ENCODE measurements at places on chromosomes 6 and 20.

- no peak for DNase-seq
Observed at GRCh38 chr6:150573041-150573681, 26.5 kb upstream of the PLEKHG1 start.

DNA sequence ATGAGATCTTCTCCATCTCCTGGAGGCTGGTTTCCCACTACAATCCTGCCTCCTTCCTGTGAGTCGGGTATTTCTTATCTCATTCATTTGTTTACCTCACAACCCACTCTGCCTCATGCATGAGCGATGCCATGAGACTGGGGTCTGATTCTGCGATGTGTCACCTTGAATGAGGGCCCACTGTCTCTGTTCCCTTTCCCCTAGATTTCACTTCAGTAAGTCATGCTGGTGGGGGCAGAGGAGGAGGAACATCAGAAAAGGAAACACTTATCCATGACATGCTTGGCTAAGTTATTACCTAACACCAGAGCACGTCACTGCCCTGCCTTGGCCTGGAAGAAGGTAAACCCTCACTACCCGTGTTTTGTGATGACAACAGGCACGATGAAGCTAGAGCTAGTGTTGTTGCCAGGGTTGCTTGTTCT is 337.4 kb upstream of the PRDM1 start:
- no peak for DNase-seq

DNA sequence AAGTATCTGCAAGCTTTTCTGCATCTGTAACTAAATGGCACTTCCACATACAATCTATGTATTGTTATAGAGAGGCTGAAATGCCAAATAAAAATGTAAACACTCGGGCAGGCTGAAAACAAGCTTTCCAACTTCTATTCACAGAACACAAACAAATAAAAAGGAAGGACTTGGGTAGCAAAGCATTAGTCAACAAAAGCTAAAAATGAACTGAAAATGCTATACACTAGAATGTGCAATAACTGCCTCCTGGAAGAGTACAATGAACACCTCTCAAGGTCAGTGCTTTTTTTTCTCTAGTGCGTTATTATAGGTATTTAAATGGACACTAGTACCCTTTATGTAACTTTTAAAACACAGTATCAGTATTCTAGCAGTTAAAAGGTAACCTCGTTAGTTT is 31.4 kb downstream of the STK38 start:
- no peak for DNase-seq

DNA sequence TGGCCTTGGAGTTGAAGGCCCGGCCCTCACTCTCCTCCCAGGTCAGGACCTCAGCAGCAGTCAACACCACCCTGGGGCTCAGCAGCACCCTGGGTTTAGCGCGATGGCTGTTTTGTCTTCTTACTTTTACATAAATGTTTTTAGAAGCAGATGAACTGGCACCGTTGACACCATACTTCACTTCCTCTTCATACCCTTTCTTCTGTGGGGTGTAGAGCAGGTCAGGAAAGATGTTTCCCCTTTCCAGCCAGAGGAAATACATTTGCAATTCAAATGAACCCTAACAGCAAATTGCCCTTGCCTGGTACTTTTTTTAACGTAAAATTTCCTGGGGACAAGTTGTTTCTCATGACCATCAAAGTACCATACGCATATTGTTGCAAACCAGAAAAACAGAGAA is 54.7 kb upstream of the SNX9 start:
- DNase-seq: no peak

DNA sequence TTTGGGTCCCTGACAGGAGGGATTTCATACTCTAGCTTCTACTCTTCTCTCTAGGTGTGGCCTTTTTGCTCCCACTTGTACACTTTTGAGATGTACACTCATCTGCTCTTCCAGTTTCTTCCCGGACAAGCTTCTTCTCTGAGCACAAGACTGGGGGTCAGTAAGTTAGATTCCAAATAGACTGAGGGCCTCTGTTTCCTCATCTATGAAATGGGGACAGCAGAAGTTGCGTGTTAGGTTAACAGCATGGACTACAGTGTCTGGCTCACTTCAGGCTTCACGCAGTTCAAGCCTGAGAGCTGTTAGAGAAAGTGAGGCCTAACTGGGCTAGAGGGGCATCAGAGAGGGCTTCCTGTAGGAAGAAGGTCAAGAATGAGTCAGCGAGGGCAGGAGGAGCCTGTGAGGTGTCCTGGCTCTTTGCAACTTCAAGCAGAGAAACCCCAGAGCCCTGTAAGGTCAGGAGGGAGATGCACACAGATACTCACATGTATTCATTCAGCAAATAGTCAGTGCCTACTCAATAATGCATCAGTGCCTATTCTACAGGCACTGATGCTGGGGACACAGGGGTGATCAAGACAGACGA is 20.6 kb downstream of the XKR7 start:
- DNase-seq: no peak

DNA sequence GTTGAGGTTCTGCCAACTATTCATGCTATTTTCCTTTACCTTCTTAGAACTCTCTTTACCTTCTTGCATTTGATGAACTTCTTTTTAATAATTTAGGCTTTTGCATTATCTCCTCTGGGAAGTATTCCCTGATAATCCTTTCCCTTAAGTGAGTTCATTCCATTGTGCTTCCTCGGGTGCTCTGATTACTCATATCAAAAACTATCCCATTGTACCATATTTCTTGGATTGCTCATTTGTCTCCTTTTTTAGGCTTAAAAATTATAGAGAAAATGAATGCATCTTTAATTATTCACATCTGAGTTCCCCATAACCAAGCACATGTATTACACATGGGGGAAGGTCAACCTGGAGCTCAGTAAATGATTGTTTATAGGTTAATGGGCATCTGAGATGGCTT is 2.5 kb downstream of the CALHM4 start:
- no peak for DNase-seq

- DNase-seq: no peak
Observed at GRCh38 chr6:143236151-143236798, 175.6 kb downstream of the AIG1 start.

DNA sequence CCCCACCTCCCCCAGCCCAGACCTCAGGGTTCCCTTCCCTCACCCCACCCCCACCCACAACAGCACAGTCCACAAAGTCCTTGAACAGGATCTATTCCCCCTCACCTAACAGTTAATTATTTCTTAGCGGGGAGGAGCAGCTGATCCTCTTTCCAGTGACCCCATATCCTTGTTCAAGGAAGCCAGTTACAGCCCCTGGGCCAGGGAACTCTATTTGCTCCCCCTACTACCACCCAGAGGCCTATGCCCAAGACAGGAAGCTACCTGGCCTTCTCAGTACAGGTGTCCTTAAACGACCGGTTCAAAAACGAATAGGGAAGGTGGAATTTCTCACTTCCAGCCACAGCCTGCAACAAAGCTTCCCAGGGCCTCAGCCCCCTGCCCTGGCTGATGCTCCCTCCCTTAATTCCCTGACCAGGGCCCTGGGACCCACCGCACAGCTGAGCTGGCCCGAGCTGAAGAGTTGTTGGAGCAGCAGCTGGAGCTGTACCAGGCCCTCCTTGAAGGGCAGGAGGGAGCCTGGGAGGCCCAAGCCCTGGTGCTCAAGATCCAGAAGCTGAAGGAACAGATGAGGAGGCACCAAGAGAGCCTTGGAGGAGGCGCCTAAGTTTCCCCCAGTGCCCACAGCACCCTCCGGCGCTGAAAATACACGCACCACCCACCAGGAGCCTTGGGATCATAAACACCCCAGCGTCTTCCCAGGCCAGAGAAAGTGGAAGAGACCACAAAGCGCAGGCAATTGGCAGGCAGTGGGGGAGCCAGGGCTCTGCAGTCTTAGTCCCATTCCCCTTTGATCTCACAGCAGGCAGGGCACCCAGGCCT is 778 bp downstream of the MCCD1 start:
- no peak for DNase-seq

GRCh38 chr6:106564476-106564875 is 64.8 kb downstream of the RTN4IP1 start:
- no peak for DNase-seq

DNA sequence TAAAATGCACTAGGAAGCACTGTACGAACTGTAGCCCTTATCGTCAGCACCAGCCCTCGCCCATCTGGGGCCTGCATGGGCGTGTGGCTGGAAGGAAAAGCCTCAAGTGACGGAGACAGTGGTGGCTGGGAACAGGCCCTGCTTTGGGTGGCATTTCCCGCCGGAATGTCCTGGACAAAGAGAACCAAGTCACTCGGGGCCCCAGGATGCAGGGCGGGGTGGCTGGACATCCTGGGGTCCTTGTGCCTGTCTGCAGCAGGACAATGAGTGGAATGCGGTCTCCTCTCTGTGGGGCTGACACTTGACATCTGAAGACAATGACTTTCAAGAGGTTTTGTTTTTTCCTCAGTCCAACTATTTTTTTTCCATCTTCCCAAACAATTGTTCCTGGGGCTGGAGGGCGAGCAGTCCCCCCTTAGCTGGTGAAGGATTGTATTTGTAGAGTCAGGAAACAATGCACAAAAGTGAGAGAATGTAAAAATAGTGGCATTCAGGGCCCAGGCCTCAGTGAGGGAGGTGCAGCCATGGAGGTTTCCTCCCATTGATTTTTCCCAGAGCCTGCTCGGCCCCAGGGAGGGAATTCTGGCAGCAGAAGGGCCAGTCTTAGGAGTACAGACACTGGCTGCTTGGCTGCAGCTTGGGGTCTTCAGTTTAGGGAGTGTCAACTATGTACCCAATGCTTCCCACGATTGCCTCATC is 64.4 kb downstream of the PREX1 start:
- no peak for DNase-seq

DNA sequence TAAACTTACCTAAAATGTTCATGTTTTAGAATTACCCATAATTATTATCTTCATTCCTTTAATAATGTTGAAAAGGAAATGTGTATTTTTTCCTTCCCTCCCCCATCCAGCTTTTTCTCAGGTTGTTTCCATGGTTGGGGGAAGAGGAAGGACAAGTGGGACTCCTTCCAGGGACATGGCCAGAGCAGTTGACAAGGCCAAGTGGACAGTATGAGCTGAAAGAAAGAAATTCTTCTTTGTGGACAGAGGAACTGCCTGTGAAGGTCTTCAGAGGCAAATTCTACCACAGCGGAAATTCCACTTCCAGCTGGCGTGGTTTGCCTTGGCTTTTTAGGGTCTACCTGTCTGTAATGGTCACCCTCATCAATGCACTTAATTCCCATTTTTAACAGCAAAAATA is 33.8 kb downstream of the RIN2 start:
- no peak for DNase-seq

DNA sequence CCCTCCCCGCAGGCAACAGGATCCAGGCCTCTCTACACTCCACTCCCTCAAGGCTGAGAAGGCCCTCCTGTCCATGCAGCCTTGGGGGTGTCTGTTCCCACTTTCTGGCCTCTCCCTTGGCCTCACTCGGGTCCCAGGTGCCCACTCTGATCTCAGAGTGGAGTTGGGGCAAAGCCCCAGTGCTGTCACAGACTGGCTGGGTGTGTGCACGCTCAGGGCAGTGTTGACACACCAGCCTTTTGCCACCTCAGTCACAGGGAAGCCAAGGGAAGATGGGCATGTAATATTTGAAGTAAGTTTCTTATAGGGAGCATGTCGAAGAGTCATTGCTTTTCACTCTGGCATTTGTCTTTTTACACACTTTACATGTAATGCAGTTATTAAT is 44.9 kb downstream of the HLA-DRA start:
- DNase-seq: no peak

GRCh38 chr6:159858259-159858658 is 32.5 kb upstream of the MAS1 start:
- DNase-seq: no peak

GRCh38 chr6:6392214-6393068 is 72.0 kb upstream of the F13A1 start:
- DNase-seq: no peak

GRCh38 chr6:131029626-131030297 is 33.3 kb downstream of the EPB41L2 start:
- no peak for DNase-seq

GRCh38 chr6:14100138-14100537 is 17.4 kb upstream of the CD83 start:
- DNase-seq: no peak

GRCh38 chr20:6708010-6708409 is 59.5 kb upstream of the BMP2 start:
- no peak for DNase-seq

GRCh38 chr6:56515081-56515905 is 127.4 kb downstream of the DST start:
- DNase-seq: no peak

DNA sequence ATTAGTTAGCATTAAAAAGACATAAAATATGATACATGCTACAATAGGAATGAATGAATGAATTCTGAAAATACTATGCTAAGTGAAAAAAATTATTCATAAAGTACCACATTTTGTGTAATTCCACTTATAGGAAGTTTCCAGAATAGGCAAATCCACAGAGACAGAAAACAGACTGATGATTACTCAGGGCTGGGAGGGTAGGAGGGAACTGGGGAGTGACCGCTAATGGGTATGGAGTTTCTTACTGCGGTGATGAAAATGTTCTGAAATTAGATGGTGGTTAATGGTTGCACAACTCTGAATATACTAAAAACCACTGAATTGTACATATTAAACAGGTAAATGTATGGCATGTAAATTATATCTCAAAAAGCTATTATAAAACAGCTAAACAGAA is 22.6 kb downstream of the FERMT1 start:
- DNase-seq: no peak

GRCh38 chr20:1567392-1568162 is 10.1 kb upstream of the SIRPD start:
- no peak for DNase-seq

DNA sequence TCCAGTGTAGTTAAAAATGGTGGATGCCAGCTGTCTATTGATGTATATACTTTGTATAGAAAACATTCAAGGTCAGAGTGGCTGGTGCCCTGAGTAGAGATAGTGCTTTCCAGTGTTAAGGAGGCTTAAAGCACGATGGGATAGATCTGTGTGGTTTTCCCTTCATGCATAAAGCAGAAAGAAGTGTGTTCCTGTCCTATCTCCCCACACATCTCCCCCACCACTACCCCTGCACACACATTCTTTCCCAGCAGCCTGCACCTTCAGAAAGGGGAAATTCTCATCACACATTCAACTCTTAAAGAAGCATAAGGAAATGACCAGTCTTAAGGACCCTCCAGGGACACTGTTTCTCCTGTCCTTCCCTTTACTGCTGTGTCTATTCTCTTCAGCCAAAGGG is 221.7 kb upstream of the TAB2 start:
- no peak for DNase-seq

DNA sequence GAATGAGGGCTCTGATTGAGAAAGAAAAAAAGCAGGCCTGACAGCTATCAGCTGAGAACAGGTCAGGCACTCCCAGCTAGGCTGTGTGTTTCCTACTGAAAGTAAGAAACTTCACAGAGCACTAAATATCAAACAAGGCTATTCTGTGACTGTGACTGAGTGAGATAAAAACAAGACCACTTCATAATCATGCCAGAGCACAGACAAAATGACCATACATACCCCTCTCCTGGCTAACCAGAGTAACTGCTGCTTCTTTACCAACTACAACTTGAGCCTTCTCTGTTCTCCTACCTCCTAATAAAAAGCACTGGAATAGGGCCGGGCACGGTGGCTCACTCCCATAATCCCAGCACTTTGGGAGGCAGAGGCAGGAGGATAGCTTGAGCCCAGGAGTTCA is 6.8 kb upstream of the BTN1A1 start:
- no peak for DNase-seq

DNA sequence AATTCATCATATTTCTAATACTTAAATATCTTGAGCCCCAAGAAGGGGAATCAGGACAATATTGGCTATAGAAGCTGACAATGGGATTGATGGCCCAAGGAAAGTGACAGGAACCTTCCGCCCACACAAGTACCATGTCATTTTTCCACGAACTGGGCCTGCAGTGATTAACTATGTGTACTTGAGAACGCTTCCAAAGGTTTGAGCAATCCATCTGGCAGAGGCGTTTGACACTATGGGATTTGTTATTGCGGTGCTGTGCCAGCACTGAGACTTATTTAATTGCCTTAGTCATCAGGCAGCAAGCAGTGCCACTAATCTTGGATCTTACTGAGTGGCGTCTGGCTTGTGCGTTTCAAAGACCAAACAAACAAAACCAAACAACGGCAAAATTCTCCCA is 135.6 kb upstream of the UST start:
- DNase-seq: no peak
